ENCODE measurements at places on chromosomes 1 and 21. TPM values are rescaled to one million over a fixed set of nuclear protein-coding genes. Genes with fewer than 3 reads are reported as not detected.
A peak's percentile ranks its signal among the peaks of the same experiment; 100 is the strongest.

Gene LCA5L
- total RNA-seq, result 0.20 TPM

Gene OPRD1
- 0.03 TPM for total RNA-seq

Gene ZSCAN20
- 3.0 TPM for total RNA-seq

Gene OR2T2
- total RNA-seq, result not detected

Gene OR14C36
- not detected for total RNA-seq

Gene CFAP141
- not detected for total RNA-seq

Gene KPRP
- total RNA-seq, result not detected

Gene COL11A1
- 0.10 TPM for total RNA-seq

Gene GUCA2B
- not detected for total RNA-seq

Gene MATN1
- not detected for total RNA-seq

Gene PTPN7
- not detected for total RNA-seq

Gene TNNT2
- total RNA-seq, result not detected

GRCh38 chr1:18929686-18930085 is 26.8 kb downstream of the IFFO2 start:
- peak; percentile 45 for DNase-seq

DNA sequence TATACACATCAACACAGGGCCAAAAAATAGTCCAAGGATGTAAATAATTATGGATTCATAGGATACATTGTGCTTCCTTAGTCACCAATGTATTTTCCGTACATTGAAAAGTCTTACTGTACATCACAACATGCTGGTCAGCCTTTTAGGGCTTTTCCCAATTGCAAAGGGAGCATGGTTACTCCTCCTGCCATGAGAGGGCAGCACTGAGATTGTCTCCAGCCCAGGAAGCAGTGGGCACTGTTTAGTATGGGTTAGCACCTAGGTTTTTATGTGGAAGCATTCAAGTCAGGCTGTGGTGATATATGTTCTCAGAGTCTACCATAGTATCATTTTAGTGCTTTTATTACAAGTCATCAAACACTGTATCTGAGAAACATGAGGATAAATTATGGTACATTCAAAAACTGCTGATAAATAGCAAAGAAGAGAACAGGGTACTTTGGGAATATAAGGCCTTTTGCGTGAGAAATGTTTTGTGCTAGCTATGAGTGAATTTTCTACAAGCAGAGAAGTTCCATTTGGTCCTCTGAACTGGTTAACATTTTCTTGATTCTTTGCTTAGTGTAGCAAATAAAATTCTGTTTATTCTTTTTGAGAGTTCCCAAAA is 34.0 kb downstream of the ST6GALNAC5 start:
- DNase-seq, result peak; percentile 78

DNA sequence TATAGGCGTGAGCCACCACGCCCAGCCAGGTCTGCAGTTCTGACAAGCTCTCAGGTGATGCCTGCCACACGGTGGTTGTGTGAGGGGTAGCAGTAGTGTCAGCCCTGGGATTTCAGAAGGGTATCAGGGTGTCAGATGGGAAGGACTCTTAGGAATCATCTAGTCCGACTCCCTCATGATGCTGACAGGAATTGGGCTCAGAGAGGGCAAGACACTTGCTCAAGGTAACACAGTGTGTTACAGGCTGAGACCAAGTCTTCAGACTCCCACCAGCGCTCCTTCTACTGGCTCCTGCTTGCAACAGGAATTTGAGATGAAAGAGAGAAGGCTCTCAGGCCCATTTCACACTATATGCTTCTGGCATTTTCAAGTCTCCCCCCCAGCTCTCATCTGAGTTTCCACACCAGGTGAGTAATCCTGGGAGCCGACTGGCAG is 6.9 kb downstream of the HTR1D start:
- DNase-seq, result peak; percentile 69

DNA sequence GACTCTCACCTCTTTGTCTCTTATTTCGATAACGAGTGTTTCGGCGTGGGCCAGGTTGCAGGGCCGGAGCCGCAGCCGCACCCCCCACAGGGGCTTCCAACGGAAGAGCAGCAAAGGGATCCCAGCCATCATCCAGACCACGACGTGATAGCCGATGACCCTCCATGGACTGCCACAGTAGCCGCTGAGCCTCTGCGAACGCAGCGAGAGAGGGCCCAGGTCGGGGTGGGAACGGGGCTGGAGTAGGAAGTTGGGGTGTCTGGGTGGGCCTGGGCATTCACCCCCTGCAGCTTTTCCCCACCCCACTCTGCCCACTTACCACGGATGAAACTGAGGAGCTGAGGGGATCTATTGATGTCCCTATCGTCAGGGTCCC is 6.4 kb downstream of the ATP13A2 start:
- no peak for DNase-seq

GRCh38 chr1:204180133-204180532 is 14.0 kb upstream of the REN start:
- DNase-seq, result no peak

GRCh38 chr1:26848499-26848898 is 14.4 kb upstream of the SFN start:
- DNase-seq, result no peak

GRCh38 chr1:221638595-221638994 is 103.3 kb downstream of the DUSP10 start:
- DNase-seq, result no peak

DNA sequence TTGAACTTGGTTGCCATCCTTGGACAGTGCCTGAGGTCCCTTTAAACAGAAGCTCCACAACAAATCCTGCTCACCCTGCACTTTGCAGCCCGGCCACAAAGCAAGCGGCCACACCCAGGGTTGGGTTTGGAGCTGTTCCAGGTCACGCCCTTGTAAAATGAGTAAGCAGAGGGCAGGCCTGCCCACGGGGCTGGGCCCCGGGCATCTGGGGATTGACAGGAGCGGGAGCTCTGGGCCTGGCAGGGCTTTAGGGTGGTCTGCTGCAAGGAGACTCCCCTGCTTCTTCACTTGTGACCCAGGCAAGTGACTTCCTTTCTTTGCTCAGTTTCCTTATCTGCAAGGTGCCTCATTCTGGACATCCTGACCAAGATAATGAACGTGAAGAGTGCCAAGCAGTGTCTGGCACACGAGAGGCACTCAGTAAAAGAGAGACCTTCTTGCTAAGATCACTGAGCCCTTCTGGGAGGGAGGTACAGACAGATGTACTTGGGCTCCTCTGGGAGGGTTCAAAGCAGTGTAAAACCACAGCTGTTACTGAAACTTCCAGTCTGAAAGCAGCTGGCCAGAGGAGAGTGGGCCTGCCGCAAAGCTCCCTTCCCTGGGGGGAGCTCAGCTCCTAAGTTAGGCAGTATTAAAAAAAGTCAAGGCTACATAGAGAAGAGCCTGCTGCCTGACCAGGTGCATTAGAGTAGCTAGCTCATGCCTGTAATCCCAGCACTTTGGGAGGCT is 2.6 kb downstream of the E2F2 start:
- peak; percentile 91 for DNase-seq

DNA sequence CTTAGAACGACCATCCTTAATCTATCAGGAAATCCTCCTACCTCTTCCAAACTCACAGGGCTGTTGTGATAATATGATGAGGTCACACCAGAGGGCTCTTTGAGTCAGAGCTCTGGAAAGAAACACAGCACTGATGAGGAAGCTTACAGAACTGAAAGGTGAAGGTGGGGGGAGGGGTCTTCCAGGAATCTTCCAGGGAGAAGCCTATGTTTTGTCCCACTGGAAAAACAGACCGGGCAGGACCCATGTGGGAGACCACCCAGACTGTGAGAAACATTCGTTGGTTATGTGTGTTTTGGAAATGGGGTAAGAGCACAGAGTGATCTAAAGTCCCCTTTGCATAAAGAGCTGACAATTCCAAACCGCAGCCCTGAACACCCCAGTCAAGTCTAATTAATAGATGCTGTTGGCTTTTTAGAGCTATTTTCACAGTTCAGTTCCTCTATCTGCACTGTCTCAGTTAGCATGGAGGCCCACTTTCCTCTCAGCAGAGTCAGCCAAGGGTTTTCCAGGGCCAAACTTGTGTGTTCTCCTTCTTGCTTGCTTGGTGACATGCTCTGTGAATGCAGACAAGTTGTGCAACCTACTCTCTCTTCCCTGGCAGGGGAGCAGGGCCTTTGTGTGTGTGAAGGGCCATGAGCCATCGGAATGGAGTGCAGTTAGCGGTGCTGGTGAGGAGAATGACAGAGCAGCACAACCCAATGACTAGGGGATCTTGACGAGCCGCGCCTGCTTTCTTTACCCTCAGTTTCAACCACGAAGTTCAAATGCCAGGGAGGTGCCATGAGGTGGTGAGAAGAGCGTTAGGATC is 12.3 kb downstream of the PHLDA3 start:
- peak; percentile 91 for DNase-seq

DNA sequence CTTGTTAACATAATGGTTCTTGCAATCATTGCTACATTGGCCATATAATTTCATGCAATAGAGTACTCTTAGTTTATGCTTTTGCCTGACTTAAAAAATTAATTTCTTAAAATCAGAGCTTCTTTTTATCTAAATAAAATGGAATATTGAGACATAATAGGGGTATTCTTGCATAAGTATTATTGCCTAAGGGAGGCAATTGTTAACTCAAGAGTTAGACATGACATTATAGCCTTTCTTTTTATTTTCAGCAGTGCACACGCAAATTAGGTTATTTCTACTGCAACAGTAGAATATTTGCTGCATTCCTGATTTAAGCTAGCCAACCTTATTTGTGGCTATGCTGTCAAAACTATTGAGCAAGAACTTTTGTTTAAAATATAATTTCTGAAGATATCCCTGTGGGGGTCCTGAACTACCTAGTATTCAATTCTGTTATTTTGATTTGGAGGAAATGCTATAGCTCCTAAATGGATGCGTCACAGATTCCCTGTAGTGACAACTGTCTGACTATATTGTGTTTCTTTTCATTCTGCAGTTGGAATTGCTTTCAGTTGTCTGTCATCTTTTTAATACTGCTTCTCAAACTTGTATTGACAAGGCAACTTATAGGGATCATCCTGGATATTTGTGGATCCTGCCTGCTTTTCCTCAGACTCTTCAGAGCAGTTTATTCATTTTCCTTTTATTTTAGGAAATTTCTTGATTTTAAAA is 211.0 kb downstream of the PATJ start:
- no peak for DNase-seq

- no peak for DNase-seq
Observed at GRCh38 chr21:44708213-44708865, 3.0 kb downstream of the TSPEAR start.

- DNase-seq, result no peak
Observed at GRCh38 chr1:2433196-2433595, 20.8 kb upstream of the PEX10 start.

GRCh38 chr1:6776895-6777294 is 8.4 kb upstream of the CAMTA1 start:
- DNase-seq, result peak; percentile 10

DNA sequence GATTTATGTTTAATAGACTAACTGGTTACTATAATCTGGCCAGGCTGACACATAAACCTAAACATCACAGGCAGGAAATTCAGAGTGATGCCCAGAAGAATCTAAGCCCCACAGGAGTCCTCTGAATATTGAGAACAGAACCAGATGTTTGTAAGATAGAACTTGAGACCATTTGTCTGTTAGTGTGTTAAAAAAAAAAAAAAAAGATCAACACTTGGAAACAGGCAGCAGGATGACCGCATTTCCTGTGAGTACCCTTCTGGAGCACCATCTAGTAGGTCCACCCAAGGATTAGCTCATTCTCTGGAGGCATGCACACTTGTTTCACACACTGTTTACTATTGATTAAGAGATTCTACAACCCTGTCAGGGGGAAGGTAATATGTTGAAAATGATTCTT is 111.4 kb upstream of the VANGL1 start:
- peak; percentile 87 for DNase-seq

DNA sequence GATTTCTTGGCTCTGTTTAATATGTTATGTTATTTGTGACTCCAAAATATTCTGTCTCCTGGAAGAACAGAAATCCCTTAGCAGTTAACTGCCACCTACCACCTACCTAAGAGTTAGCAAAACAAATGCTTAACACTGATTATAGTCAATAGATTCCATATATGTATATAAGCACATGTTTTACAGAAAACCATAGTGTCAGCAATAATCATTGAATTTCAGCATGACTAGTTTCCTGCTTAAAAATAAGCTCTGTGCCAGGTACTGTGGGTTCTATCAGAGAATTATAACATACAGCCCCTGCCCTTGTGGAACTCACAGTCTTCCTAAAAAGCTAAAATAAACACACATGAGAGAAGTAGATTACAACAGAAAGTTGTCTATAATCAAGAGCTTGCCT is 561.9 kb upstream of the CAMK1G start:
- no peak for DNase-seq

DNA sequence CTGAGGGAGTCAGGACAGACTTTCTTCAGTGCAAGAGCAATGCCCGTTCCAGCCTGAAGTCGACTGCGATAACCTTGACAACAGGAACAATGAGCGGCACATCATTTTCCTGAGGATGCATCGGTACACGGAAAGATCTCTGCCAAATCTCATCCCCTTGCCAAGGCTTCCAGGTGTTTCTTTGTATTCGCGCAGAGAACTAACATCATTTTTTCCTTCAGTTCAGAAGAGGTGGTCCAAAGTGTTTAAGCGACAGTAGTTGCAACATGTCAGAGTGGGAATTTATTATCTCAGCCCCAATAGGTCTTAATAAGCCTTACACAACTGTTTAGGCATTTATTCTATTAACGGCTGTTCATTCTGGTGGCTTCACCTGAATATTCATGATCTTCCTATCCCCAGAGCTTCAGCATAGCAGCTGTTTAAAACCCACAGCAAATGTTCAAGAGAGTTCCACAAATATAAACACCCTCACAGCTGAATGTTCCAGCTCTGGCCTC is 129.7 kb upstream of the NFIA start:
- no peak for DNase-seq

- DNase-seq, result no peak
Observed at GRCh38 chr1:188499690-188500089, 1670.9 kb downstream of the PLA2G4A start.

DNA sequence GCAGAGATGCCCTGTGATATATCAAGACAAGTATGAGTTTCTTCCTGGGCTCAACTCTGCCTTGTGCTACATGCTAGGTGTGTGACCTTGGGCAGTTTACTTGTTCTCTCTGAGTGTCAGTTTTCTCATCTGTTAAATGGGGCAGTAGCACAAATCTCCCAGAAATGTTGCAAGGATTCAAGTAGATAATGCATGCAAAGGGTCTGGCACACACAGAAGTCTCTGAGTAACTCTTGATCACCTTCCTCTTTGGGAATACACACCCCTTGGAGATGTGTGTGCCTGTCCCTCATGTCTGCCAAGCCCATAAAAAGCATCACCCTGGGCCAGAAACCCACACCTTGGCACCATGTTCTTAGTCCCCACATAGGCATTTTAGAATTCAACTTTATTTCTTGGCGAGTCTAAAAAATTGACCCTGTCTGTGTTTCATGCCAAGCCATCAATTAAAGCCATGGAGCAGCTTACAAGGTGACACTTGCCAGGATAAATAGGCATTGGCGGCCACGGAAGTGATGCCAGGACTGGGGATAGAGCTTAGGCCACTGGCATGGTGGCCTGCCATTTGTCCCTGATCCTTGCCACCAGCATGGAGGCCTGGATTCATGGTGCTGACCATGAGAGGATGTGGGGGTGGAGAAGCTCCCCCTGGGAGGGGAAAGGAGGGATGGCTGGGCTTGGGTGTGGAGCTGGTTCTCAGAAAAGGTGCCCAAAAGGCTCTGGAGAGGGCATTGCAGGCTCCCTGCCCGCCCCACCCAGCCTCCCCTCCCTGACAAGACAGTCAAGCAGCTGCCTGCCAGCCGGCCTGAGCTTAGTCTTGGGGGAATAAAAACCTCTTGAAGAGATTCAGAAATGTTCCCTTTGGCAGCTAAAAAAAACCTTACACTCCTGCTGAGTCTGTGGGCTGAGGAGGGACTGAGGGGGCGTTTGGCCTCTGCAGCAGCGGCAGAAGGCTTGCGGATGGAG is 118.0 kb upstream of the IPO9 start:
- no peak for DNase-seq
